Type B pancreatic cell (in vitro differentiated cells): ENCODE measurements at places on chromosomes 7 and 10. TPM values are rescaled to one million over a fixed set of nuclear protein-coding genes. Genes with fewer than 3 reads are reported as not detected.

DNA sequence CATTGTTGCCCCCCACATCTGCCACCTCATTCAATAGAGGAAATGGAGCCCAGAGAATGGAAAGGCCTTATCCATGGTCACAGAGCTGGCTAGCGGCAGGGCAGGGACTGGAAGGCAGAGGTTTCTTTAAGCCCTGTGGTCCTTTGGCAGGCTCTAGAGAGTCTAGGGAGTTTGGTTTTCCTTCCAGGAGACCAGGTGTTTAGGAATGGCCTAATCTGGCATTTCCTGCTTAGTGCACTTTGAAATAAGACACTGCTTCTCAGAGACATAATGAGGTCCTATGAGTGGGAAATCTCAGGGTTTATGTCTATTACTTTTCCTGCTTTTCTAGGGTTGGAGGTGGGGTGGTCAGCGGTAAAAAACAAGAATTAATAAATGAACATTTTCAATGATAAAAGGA, 6.1 kb downstream of the MARVELD1 start:
- DNase-seq = no peak

DNA sequence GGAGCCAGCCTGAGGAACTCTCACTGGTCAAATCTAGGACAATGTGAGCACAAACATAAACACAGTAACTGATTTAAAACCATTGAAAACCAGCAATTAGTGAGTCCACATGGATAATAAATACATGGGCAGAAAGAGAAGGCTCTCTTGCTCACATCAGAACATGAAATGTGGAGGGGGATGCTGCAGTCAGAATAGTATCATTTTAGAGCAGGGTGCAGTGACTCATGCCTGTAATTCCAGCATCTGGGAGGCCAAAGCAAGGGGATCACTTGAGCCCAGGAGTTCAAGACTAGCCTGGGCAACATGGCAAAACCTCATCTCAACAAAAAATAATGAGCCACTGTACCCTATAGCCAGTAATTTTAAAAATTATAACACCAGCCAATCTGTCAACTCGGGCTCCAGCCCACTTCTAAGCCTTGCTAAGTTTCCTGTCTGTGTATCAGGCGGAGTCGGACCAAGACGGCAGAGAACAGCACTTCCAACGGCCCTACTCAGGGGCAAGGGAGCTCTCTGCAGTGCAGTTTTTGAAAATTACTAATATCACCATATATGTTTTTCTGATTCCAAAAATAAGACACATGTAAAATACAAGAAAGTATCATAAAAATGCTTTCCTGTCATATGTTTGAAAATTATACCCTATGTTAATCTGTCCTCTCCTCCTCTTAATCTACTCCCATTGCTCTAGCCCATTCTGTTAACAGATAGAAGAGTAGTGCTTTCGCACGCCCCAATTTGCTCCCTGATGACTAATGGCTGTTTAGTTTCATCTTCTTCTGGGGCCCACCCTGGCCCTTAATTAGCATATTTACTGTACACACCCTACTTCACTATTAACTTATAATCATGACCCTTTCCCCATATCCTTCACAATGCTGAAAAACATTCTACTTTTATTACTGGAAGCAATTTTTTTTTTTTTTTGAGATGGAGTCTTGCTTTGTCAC, 17.1 kb downstream of the URGCP start:
- DNase-seq = no peak

DNA sequence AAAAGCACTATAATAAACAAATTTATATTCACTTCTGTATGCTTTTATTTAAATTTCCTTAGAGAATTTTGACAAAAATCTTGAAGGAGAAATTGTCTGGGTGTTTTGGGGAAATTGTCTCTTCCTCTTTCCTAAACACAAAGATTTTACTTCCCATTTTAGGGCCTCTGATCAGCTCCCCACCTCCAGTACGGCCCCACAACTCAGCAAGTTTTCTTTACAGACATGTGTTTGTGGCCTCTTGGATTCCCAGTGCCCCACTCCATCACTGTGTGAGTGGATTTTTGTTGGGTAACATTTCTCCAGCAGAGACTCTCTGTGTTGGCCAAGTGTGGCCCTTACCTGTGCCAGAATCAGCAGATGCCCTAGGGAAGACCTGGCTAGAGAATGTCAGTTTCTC, 182.8 kb upstream of the CDC14C start:
- no peak for DNase-seq

FAM180A gene
- 0.14 TPM in 1 of 2 replicates, not detected in the other for total RNA-seq

DNA sequence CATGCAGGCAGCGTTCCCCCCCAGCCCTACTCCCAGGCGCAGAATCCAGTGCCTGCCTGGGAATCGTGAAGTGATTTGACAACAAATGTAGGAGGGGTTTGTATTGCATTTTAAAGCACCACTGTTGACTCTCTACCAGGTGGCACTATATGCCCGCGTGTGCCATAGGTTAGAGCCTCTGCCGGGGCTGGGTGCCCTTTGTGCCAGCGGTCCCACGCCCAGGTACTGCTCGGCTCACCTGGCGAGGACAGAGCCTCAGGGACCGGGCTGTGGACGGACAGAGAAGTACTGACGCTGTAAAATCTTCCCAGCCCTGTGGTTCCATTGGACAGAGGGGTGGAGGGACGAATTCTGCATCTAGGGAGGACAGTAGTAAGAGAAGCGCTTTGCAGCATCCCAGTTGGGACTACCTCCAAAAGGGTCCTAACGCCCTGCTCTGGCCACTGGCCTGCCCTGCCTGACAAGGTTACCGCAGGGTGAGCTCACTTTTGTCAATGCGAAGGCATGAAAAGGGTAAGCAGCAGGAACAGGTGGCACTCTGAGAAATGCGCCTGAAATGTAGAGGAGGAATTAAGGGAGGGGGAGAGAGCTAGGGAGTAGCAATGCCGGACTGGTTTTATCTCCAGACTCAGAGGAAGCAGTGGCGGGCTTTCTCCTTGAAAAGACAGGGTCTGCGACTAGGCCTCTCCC, 788 bp upstream of the CACNA2D1 start:
- no peak for DNase-seq
